ENCODE measurements at places on chromosomes 3 and 15.

GRCh38 chr3:38397320-38397719 is 50.7 kb downstream of the XYLB start:
- DNase-seq: no peak

- no peak for DNase-seq
Observed at GRCh38 chr15:51095681-51096331, 1.1 kb upstream of the TNFAIP8L3 start.

- no peak for DNase-seq
Observed at GRCh38 chr15:70048578-70049514, 48.9 kb downstream of the TLE3 start.

DNA sequence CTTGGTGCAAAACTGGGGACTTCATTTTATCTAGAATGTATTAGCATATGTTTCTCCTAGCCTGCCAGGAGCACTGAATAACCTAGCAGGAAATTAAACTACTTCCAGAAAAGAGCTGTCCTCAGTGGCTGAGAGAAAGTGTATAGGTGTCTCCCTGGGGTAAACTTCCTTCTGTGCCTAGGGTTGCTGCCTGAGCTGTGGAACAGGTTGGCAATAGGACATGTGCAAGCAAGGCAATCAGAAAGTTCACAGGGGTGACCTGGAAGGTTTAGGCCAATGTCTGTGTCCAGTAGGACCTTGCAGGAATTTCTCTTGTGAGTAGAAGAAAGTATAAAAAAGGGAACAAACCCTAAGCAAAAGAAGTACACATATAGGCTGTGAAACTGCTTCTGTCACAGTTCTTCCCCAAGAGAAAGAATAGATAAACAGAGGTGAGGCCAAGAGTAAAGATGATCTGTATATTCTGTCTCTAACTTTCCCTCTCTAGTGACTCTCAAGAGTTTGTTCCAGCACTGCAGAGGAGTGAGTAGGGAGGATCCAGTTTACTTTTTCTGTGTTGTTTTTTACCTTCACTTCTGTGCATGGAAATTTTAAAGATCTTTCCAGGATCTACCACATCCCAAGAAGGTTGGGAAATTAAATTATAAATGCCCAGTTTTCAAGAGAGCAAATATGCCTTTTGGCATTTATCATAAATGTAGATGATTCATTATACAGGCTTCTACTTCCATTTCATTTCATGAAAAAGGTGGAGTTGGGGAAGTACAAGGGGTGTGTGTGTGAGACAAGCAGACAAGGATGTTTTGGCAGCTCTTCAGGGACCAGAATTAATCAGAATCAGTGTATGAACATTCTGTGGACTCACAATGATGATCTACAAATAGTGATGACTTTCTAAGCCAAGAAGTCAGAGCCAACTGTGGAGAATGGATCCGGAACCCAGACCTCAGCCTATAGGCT is 155.2 kb downstream of the RBPMS2 start:
- DNase-seq: no peak

- DNase-seq: peak; percentile 39
Observed at GRCh38 chr3:133930341-133930933, 34.8 kb upstream of the RAB6B start.

DNA sequence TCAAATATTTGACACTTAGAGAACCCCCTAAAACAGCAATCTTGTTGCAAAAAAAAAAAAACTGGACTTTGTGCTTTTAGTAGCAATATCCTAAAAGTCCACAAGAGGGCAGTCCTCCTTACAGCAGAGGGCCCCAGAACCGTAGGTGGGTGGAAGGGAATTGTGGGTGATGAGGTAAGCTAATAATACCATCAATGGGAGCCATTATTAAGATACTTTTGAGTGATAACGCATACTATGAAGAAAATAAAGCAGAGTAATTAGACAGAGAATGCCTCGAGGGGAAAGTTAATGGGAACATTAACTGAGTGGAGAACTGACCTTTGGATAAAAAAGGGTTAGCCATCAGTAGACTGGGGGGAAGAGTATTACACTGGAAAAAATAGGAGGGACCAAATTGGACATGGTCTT is 229.9 kb downstream of the THRB start:
- DNase-seq: peak; percentile 47

GRCh38 chr15:22866079-22866478 is 27.6 kb downstream of the NIPA2 start:
- no peak for DNase-seq

GRCh38 chr3:40623567-40623966 is 98.8 kb downstream of the ZNF621 start:
- peak; percentile 47 for DNase-seq

All from activated CD4-positive, alpha-beta T cell treated with anti-CD3 and anti-CD28 coated beads, Interleukin-10, Interleukin-2, amounts not matched to agents 100 ng/mL and 50 ng/mL, durations not matched to agents 16 hours and 8 hours (primary cell).